Stimulated activated CD4-positive, alpha-beta T cell treated with anti-CD3 and anti-CD28 coated beads, Interleukin-12 subunit alpha, Interleukin-12 subunit beta, amount 100 ng/mL, for 48 hours (primary cell): ENCODE measurements at places on chromosomes 5 and 9.

DNA sequence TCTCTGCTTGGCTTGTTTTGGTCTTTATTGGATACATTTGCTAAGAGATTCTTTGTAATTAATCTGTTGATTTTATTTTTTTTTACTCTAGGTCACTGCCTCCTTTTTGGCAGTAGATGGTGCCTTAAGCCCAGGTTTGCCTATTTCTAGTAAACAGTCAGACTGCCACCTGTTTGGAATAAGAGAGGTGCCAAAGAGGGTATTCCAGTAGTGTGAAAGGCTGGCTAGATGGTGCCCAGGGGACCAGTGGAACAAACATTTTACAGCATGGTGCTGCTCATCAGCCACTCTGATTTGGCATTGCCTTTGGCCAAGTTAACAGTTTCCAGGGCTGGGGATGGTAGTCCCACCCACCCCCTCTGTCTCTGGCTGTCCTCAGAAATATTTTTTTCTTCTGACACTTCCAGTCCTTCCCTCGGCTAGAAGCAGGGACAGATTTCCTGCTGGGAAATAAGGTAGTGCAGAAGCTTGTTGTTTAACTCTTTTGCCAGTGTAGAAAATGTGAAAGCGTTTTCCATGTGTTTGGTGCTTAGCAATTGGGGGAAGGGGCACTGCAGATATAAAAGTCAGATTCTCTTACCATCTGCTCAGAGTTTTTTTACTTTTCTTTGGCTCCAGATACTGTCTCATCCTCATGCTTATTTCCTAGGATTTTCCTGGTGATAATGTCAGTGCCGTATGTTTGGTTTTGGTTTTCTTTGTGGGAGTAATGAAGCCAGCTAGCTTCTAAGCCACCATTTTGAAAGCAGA, 36.6 kb upstream of the FBXL7 start:
- DNase-seq: no peak

GRCh38 chr9:105330201-105330600, 85.8 kb downstream of the SLC44A1 start:
- DNase-seq: no peak

GRCh38 chr5:65801352-65801783, 79.4 kb downstream of the NLN start:
- no peak for DNase-seq

GRCh38 chr5:83199126-83199525, 121.8 kb downstream of the XRCC4 start:
- DNase-seq: no peak

- DNase-seq: no peak
These were observed 271.2 kb downstream of the SAXO1 start for GRCh38 chr9:18761742-18762300.

GRCh38 chr5:156595132-156595787, 254.8 kb upstream of the PPP1R2B start:
- DNase-seq: no peak

GRCh38 chr5:7837403-7837802, 13.5 kb downstream of the CFAP90 start:
- no peak for DNase-seq

DNA sequence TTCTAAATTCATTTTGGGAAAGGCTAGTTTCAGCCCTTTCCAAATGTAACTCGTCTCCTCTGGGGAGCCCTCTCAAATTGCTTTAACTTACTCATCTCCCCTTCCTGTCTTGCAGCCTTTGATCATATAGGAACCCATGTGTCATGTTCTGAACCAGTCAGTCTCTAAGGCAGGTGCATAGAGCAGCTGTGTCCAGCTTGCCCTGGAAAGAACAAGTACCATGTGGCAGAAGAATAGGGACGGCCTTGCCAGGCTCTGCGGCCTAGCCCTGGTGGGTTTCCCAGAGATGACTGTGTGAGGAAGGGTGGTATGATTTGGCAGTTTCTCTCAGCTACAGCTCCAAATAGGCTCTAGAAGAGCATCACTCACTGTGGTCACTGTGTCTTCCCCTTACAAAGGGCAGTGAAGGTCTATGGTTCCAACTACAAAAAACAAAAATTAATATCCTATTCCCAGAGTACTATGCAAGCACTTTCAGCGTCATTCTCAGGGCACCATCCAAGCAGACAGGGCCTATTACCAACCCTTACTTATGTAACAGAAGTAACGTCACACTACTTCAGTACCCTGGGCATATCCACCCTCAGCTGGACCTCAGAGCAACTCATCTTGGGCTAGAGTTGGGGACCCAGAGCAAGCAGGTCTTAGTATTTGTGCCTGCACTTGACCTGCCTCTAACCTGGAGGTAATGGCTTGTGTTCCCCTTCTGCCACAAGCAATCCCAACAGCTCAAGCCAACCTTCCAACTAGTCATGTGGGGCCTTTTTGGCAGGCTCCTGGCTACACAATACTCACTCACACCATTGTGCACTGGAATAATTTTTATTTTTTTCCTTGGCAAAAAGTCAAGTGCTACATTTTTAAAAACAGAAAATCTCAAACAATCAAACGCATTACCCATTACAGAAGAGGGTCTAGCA, 37.2 kb upstream of the UBAP2 start:
- DNase-seq: no peak

DNA sequence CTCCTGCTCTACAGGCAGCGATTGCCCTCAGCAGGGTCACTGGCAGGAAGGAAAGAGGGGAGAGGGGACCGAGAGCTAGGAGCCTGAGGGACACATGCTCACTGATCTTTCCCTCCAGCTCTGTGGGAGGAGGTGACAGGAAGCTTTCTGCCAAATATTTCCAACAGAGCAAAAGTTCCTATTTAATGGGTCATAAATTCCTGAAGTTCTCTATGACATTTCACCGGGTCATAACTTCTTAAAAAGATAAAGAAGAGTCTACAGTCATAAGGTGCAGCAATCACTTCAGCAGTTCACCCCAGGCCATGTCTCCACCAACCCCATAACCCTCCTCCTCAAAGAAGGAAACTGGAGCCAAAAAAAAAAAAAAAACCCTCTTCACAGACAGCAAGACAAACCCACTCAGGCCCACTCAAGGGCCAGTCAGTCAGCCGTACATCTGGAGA, 481.1 kb downstream of the NR2F1-AS1 start:
- no peak for DNase-seq

DNA sequence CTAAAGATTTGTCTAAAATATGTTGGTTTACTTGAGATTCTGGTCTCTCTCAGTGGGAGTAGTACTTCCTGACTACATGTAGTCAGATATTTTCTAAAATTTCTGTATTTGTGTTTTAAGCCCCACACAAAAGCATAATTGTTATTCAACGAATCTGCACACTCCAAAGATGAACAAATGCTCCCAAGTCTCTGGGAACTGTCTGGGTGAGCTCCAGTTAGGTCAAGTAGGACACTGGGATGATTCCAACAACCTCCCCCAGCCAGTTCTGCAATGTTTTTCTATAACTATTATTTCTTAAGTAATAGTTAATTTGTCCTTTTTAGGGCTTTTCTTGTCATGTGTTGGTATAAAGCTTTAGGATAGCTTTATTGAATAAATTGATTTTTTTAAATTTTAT, 174.6 kb downstream of the FAM174A start:
- no peak for DNase-seq

GRCh38 chr5:72692651-72693442, 123.6 kb upstream of the TNPO1 start:
- DNase-seq: no peak

DNA sequence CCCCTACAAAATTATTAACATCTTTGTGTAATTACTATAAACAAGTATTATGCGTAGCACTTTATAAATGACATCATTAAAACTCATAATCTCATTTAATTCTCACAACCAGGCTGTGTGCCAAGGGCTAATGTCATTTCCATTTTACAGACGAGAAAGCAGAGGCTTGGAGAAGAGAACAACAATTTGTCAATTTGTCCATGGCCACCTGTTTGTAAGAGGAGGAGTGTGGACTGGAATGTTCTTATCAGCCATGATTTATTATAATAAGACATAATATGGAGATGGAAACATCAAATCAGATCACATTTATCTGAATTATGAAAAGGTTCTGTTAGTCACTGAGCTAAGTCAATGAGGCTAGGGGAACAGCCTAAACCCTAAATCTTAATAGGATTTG, 97.0 kb downstream of the DROSHA start:
- DNase-seq: no peak

- no peak for DNase-seq
These were observed 3.9 kb downstream of the FCN2 start for GRCh38 chr9:134884492-134884891.

DNA sequence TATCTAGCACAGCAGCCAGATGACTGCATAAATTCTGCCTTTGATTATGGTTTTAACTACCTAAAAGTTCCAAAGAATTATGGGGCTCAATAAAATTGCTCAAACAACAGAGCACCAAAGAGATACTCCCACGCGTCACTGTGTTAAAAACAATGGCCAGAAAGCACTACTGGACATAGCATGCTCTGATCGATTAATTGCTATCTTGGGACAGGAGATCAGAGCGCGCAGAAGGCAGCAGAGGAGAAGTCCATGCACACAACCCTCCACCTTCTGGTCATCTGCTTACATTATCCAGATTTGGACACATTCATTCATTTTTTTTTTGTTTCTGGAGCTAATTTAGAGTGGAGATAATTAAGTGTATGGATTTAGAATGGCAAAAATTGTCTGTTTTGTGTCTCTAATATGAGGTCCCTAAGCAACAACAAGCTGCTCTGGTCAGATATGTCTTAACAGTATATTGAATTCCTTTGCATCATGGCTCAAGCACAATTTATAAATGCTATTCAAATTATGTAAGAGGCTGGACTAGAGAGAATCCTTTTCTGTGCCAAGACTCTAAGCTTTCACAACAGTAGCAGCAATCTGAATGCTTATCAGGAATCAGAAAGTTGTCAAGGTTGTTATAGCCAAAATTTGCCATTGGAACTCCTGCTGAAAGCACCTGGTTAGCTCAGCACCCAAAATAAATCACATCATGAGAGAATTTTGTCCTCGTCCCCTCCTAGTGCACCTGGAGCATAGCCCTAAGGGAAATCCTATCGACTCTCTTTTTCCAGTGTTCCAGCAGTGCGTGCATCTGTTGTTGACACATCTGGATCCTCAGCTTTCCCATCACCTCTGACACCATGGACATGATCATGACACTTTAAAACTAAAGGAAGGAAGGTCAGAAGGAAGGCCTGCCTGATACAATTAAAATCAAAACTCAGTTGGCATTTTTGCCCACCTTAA, 98.6 kb upstream of the HMHB1 start:
- DNase-seq: no peak

DNA sequence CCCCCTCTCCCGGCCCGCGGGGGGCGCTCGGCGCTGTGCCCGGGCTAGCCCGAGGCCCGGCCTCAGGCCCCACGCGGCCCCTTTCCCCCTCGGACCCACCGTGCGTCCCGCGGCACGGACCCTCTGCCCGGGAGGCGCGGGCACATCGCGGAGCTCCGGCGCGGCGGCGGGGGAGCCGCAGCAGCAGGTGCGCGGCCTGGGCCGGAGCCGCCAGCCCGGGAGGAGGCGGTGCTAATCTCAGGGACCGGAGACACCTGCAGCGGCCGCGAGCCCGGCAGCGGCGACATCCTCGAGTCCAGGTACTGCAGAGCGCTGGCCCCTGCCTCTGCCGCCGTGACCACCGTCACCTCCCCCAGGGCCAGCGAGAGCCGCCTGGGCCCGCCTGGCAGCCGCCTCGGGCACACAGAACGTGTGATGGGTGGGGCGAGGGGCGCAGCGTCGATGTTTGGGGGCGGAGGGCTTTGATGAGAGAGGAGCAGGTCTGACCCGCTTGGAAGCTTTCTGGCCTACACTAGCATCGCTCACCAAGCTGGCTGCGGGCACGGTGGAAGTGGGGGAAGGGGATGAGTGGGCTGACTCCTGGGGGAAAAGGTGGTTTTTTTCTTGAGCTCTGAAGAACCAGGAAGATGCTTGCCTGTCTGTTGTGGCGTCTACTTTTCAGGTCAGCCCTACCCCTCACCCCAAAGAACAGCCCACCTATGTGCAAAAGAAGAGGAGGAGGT, 524 bp downstream of the CYFIP2 start:
- DNase-seq: no peak

GRCh38 chr9:25709941-25710340, 31.7 kb upstream of the TUSC1 start:
- no peak for DNase-seq

DNA sequence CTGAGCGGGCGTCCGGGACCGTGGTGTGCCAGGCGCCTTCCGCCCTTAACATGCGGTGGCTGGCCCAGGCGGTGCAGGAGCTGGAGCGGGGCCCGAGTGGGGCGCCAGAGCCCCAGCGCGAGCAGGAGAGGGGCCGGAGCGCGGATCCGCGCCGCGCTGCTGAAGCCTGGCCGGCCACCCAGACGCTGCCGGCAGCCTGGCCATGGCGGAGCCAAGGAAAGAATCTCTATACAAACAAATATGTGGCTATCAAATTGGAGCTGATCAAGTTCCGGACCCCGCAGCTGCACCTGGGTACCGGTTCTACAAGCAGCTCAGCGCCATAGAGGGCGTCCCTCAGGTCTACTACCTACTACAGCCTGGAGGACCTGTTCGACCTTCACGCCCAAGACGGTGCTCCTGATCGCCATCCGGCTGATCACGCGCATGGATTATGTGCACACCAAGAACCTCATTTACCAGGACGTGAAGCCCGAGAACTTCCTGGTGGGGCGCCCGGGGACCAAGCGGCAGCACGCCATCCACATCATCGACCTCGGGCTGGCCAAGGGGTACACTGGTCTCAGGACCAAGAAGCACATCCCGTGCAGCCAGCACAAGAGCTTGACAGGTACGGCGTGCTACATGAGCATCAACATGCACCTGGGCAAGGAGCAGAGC, 55.8 kb downstream of the JAK2 start:
- DNase-seq: no peak

DNA sequence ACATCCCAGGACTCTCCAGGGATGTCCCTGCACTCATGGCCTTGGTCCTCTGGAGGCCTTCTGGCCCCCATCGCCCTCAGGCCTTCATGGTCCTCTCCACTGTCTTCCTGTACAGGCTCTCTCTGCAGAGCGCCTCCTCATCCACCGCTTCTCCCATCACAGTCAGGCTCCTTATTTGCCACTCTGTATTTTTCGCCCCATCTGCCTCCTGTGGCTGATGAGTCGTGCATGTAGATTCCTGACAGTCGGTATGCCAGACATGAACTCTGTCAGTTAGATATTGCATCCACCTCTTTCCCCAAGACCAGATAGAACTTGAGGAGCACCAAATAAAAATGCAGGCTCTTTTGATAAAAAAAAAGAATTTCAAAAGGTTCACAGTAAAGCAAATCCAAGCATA, 362.8 kb downstream of the IRX1 start:
- DNase-seq: no peak

DNA sequence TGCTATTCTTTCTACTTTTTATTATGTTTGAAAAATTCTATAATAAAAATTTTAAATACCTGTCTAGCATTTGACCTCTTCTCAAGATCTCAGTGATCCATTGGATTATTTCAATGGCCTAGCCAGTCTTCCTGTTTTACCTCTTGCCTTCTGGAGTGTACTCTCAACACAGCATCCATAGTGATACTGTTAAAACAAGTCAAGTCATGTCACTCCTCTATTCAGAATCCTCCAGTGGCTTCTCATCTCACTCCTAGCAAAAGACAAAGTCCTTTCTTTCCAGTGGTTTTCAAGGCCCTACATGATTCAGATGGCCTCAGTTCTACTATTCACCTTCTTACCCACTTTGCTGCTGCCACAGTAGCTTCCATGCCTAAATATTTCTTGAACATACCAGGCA, 1.8 kb downstream of the MARVELD2 start:
- no peak for DNase-seq

- no peak for DNase-seq
These were observed 23.6 kb downstream of the TICAM2 start for GRCh38 chr5:115578657-115579056.

GRCh38 chr5:132226516-132227234, 978 bp downstream of the P4HA2 start:
- DNase-seq: no peak
